GM20000 (cell line): ENCODE measurements at places on chromosomes 3 and 15.

GRCh38 chr3:73784686-73785392 is 160.1 kb upstream of the PDZRN3 start:
- no peak for DNase-seq

GRCh38 chr3:33083958-33084357 is 13.0 kb downstream of the GLB1 start:
- no peak for DNase-seq

DNA sequence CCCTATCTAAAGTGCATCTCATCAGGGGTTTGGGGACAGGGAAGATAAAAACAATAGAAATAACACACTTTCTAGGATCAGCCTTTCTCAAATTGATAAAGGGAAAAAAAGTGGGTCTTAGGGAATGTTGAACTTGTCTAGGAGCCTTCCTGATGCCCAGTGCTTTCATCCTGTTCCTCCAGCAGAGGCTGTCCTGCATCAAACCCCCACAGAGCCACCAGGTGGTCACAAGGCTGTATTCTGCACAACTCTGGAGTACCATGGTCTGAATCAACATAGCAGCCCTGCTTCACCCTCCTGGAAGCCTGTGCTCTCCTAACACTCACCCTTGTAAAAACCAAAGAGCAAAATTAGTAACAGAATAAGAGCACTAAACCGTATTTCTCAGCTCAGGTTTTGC is 118.5 kb upstream of the SLC25A36 start:
- no peak for DNase-seq

DNA sequence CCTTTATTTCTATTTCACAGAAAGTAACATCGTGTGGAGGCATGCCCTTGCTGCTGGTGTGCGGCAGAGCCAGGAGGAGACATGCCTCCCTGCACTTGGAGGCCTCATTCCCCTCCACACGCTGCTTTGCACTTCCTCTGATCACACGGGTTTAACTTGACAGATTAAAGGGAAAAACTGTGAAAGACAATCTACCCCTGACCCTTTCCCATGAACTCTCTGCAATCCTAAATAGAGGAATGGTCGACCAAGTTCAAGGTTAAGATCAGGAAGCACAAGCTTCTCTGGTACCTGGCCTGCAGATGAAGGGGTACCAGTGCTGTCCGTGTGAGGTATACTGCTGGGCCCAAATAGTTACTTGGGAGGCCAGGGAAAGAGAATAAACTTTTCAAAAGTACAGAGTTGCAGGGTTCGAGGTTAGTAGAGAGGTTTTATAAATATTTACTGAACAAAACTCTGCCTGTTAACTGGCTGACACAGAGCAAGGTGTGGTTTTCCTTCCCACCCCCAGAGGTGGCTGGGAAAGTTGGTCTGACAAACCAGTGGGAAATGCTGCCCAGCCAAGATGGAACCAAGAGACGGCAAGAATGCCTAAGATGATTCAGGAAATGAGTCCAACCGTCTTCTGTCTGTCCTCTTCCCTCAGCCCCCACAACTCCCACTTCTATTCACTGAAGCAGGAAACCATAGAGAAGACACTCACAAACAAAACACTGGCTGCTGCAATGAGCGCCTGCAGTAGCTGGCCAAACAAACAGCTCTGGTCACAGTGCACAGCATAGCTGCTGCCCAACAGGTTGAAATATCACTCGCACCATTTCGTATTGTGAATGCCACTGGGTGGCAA is 79.6 kb downstream of the IGF2BP2 start:
- DNase-seq = peak; percentile 26

- no peak for DNase-seq
These were observed 36.9 kb downstream of the THRB start for GRCh38 chr3:24457719-24458118.

DNA sequence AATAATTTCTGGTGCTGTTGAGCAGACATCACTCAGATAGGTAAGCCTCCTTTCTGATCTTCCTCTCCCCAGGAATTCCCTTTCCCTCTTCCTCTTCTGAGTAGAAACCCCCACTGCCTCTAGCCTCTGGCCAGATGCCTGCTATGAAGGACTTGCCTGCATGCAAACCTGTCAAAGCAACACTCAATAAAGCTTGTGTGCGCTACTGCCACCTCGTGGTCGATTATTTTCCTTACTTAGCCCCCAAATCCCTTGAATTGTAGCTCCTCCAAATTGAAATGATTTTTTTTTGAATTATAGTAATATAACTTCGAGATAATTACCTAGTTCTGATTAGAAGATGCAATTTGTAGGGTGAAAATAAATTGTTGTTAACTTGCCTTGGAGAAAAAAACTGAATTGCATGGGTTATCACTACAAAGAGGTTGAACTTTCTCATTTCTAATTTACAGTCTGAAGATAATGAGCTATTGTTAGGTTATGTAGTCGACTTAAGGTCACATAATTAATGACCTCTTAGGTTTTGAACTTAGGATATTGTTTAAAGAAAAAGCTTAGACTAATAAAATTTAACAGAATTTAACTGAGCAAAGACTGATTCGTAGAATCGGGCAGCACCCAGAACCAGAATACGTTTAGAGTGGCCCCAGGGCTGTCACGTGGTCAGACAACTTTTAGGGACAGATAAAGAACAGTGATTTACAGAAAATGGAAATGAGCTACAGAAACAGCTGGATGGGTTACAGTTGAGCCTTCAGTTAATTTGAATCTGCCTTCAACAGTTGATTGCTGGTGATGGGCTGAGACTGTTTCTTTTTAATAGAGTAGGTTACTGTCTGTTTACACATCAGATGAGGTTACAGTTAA is 269.3 kb downstream of the ARPP21 start:
- DNase-seq = peak; percentile 17

- no peak for DNase-seq
These were observed 97.7 kb upstream of the WNT5A start for GRCh38 chr3:55584716-55585368.

GRCh38 chr3:190086191-190086590 is 34.5 kb downstream of the P3H2 start:
- peak; percentile 14 for DNase-seq

DNA sequence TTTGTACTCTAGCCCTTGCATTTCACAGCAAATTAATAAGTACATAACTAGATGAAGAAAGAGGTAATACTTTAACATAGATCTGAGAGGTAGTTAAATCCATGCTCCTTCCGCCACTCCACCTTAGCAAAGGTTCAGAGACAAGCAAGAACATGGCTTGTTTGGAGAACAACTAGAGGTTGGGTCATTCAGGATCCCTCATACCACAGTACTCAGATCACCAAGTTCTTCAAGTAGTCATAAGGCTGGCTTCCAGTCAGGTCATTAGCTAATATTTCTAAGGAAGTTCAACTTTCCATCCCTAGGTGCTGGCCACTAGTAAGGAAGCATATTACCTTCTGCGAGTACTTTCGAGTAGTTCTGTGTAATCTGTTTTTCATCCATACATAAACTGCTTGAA is 44.1 kb downstream of the CD200R1 start:
- DNase-seq = no peak

- DNase-seq = no peak
These were observed 59.1 kb upstream of the PSMD6 start for GRCh38 chr3:64082411-64082810.

DNA sequence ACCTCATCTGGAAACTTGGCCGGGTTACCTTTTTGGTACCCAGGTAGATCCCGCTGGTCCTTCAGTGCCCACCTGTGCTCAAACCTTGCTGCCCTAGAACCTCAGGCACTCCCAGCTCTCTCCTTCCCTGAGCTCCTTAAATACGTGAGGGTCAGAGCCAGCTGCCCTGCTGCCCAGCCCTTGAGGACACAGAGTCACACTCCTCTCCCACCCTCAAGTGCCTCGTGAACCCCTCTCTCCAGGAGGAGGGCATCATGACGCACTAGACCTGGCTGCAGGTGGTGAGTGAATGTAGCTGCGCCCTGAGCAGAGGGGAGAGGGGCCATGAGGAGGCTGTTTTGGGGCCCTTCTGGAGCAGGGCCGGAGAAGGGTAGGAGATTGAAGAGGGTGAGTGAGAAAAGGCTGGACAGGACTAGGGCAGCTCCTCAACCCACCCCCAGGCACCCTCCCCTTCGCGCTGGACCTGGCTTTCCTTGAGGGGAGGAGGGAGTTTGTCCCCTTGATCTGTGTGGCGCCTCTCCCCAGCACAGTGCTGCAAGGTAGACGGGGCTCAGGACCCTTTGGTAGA is 941 bp downstream of the SLC12A8 start:
- DNase-seq = no peak

DNA sequence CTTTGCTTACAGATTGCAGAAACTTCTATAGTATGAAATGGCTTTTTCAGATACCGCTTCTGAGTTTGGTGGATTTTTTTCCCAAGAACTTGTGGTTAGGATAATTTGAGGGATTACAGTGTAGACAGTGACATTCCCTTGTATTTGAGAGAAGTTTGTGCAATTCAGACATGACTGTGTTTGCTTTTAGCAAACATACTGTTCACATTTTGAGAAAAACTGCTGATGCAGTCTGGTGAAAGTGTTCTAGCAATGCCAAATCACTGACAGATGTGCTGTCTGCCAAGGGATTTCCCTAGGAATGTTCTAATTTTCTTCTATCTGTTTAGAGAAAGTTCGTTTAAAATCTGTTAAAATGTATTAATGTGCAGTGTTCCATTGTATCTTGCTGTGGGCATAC is 652.6 kb downstream of the FHIT start:
- DNase-seq = no peak

- peak; percentile 72 for DNase-seq
These were observed 36.6 kb downstream of the PSTPIP1 start for GRCh38 chr15:77031376-77032050.

DNA sequence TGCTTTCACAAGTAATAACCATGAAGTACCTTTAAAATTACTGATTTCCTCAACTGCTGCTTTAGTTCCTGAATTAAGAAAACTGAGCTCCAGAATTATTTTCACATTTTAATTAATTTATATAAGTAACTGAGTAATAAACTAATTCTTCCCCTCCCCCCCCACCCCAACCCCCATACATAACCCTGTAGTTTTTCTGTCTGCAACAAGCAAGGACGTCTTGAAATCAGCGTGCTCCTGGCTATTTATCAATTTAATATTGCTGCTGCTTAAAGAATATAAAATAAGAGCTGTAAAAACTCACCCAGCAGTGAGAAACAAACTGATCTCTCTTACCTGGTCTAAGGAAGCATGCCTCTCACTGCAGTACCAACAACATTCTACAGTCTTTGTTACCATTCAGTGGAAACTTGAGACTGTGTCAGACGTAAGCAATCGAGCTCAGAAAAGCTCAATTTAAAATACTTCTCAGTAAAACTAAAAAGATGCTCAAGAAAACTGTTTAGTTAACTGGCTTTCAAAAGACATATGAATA is 121.0 kb downstream of the TFDP2 start:
- peak; percentile 38 for DNase-seq

DNA sequence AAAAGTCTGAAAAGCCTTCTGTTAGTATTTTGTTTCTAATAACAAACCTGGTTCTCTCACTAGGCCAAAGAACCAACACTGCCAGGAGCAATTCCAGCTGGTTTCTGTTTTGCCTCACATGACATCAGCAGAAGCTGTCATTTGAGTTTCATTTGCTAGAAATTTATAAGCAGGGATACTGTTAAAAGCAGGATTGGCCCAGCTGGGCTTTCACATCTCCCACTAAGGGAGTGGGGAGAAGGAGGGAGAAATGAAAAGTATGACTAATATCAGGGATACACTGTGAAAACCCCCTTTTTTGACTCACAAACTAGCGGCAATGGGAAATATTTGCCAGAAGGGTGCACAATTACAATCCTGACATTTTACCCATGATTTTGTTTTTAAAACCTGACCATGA is 5.3 kb downstream of the CCDC80 start:
- DNase-seq = no peak

DNA sequence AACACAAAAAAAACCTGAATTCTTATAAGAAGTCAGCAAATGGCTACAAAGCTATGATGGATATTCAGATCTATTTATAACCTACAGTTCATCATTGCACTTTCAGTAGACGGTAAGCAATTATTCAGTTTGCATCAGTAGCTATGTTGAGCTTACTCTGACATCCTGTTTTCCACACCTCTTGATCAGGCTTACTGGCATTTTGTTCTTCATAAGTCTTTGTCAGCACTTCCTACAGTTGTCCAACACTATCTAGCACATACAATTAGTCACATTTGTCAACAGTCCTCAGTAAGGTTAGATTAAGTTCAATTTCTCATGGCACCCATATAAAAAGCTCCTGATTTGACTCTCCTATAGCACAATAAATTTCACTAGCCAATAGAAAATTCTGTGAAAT is 71.2 kb upstream of the ST3GAL6 start:
- DNase-seq = no peak

DNA sequence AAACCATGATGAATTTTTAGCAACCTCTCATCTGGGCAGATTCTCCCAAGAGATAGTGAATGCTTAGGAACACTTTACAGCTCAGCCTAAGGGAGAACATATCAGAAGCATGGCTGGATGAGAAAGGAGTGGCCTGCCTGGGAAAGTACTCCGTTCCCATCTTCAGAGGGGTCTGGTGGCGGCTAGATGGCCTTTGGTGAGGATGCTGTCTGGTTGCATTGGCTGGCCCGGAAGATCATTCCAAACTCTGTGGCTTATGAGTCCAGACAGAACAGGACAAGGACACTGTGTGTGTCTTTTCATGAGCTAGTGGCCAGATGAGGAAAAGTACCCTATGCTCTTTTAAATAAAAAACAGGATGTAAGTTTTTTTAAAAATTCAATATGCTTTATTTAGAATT is 51.2 kb downstream of the CRTC3 start:
- DNase-seq = no peak

GRCh38 chr15:98683831-98684230 is 35.5 kb downstream of the IGF1R start:
- no peak for DNase-seq

GRCh38 chr3:129429080-129429451 is 630 bp upstream of the EFCAB12 start:
- DNase-seq = no peak

- no peak for DNase-seq
These were observed 1.4 kb downstream of the CDAN1 start for GRCh38 chr15:42735382-42736165.

DNA sequence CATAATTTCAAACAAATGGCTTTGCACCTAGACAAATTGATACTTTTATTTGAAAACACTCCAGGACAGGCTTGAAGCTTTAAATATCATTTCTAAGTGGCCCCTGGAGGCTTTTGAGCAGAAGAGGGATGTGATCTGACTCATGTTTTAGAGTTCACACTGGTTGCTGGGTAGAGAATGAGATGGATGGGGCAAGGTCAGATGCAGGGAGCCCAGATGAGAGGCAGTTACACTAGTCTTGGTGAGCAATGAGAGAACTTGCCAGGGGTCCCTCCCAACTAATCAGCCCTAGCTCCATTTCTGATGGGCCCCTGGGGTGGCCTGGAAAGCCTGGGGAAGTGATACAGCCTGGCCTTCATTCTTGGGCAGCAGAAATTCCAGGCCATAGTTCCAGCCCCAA is 190.4 kb downstream of the MEGF11 start:
- DNase-seq = no peak

DNA sequence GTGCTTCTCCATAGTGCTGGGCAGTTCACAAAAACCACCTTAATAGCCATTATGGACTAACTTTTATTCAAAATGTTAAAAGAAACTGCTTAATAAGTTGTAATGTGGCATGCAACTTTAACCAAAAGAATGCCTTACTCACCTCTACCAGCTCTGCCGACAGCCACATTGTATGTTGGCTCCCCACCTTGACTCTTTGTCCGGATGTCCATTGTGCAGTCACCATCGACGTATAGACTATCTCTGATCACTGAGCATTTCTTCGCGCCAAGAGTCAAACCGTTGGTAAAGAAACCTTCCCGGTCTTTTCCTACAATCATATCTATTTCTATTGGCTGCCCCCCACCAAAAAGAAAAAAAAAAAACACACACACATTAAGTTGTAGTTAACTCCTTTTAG is 2.5 kb downstream of the PFN2 start:
- DNase-seq = no peak
